ENCODE measurements at places on chromosomes 5 and 9.

GRCh38 chr5:177421062-177421798 is 5.2 kb upstream of the GRK6 start:
- no peak for DNase-seq

DNA sequence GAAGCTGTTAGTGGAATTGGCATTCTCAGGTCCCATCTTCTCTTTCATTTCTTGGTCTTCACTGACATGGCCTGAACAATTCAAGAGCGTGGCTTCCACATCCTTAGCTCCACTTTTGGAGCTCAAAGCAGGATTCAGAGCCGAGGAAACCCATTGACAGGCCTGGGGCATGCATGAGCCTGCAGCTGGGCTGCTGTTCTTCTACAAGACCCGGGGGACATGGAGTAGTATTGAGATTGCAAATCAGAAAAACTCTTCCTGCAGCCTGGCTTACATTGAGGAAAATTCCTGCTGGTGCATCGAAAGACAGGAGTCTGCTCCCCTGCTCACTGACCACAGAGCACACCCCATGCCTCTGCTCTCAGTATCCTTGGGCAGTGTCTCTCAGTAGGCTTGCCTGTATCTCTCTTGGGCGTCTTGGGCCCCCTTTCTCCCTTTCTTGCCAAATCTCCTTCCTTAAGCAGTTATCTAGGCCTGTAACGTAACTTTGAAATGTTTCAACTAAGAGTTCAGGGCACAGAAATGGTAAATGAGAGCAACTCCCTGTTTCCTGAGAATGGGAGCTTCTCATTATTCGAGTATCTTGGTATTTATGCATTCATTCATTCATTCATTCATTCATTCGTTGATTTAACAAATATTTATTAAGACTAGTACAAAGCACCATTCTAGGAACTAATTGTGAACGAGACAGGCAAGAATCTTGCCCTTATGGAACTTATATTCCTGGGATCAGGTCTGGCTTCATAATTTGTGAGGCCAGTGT is 603.6 kb upstream of the CLINT1 start:
- DNase-seq: no peak

DNA sequence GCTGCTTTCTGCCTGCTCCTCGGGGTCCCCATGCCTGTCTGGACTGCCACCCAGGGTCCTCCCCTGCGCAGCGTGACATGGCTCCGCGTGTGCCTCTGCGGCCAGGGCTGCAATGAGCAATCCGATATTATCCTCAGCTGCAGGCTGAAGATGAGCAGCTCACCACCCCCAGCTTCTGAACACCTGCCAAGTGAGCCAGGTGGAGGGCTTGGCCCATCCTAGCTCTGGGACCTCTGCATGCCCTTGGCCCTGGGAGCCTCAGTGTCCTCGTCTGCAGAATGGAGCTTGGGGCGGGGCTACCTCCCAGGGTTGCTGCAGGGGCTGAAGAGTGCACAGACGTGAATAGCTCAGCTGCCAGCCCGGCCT is 4.1 kb upstream of the MYMK start:
- no peak for DNase-seq

DNA sequence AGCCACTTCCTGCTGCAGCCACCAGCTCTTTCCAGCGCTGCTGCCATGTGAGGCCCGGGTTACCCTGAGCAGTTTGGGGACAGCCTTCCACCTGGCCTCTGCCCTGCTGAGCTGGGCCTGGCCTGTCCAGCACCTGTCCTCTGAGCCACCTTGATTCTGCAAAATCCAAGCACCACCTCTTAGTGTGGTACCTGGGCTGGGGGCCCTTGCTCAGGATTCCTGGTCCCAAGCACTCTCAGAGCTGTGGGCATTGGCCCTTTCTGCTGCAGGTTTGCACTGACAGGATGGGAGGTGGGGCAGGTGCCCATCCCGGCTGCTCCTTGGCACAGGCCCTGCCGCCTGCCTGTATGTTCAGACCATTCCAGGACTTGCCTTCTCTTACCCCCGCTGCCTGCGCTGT is 309.2 kb upstream of the IRX4 start:
- no peak for DNase-seq

DNA sequence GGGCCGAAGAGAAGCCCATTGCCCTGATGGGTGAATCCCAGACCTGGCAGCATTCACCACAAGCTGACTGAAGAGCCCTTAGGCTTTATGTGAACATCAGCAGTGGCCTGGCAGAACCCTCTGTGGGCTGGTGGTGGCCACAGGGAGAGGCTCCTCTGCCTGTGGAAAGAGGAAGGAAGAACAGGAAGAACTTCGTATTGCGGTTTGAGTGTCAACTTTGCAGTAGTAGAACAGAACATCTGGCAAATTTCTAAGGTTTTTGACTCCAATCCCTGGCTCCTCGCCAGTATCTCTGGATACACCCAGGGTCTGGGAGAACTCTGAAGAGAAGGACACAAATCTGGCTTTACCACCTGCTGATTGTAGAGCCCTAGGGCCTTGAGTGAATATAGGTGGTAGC is 356.4 kb upstream of the GRAMD2B start:
- no peak for DNase-seq

- DNase-seq: no peak
Observed at GRCh38 chr5:93741136-93741811, at the start of gene POU5F2. Gene POU5F2, minus strand, starts transcription at chr5:93741600. Its CDS starts 37 bp downstream, at chr5:93741563.

GRCh38 chr9:126695186-126695585 is 81.5 kb downstream of the LMX1B start:
- no peak for DNase-seq

- no peak for DNase-seq
Observed at GRCh38 chr9:110444911-110445310, 107.2 kb upstream of the TXNDC8 start.

DNA sequence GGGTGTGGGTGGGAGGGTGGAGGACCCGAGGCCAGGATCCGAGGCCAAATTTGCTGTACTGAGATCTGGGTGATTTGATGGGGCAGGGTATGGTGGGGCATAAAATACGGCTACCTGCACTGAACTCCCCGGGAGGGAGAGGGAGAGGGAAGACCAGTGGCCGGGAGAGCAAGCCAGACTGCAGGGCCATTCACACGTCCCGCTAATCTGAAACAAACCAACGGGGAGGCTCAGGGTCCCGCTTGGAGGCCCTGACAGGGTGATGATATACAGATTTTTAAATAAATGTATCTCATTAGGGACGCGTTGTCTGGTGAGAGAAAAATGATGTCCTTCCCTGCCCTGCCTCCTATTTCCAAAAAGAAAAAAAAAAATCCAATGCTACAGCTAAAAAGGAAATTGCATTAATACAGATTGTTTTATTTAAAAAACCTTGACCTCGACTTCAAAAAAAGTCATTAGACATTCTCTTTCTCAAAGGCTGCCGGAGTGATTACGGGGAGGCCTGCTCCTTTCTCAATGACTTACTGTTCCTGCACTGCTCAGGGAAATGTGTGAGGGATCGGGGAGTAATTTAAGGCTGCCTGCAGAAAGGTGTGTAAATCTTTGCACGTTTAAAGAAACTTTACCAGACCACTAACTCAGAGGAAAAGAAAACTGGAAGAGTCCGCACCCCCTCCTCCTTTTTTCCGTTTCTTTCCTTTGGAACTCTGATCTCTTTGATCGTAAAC is 11.5 kb upstream of the PRRX2 start:
- DNase-seq: no peak

DNA sequence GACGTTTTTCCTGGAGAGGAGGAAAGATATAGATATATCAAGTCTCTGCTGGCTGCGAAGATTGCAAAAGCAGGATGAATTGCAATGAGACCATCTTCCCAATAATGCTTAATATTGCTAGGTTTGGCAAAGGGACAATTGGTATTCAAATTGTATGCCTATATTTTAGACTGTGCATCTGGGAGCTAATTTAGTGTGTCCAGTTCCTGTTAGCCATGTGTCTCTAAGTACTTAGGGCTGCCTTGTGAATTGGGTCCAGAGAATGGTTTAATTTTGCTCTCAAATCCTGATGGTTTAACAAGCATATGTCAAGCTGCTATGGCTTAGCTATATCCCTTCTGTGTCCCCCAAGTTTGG is 97.6 kb upstream of the ZNF366 start:
- no peak for DNase-seq

GRCh38 chr5:7347377-7347776 is 48.6 kb upstream of the ADCY2 start:
- no peak for DNase-seq

DNA sequence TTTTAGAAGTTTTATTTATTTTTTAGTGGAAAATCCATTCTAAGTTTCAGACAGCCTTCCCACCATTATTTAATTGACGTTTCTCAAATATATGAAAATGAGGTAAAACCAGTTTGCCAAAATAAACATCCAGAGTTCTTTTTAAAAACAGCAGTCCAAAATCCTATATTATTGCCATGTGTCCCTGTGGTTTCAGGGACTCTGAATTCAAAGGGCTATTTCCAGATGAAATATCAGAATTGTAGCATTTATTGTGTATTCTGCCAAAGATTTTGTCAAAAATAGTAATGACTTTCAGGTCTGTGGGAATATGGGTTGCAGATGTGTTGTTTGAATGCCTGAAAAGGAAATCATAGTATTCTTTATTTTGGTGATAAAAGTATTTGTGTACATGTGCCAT is 41.6 kb downstream of the XRCC4 start:
- DNase-seq: no peak

DNA sequence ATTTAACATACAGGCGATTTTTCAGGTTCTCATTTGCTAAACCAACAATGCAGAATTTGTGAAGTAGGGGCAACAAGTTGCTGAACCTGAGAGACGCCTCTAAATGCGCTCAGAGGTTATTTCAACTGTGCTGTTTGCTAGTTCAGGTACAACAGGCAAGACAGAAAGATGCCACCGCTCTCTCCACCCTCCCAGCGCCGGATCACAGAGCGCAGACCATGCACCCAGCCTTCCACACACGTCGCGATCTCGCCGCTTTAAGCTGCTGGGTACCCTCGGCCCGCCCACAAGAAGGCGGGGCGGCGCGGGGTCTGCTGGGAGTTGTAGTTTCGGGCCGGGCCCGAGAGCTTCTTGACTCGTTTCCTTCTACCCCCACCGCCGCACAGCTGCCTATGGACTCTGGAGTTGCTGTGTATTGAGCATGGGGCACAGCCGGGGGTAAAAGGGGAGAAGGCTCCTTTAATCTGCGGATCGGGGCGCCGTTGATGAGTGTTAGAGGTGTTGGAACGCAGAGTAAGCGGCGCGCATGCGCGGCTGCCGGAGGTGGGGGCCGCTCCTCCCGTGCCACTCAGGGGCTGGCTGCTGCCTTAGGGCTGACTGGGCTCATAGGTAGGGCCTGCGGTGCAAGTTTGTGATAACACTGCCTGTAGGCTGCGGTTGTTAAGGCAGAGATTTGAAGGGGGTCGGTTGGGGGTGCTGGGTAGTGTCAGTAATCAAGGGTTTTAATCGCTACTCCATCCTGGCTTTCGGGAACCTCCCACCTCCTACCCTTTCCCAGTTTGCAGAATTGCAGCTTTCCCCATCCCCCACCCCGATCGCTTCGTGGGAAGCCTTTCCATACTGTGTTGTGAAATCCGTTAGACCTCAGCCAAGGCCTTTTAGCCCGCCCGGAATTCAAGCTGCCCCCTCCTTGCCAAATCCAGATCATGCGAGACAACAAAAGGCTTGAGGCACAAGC is 40.3 kb upstream of the ABCA1 start:
- peak; percentile 92 for DNase-seq

- DNase-seq: peak; percentile 15
Observed at GRCh38 chr5:446883-447263, 3.9 kb downstream of the EXOC3 start.

DNA sequence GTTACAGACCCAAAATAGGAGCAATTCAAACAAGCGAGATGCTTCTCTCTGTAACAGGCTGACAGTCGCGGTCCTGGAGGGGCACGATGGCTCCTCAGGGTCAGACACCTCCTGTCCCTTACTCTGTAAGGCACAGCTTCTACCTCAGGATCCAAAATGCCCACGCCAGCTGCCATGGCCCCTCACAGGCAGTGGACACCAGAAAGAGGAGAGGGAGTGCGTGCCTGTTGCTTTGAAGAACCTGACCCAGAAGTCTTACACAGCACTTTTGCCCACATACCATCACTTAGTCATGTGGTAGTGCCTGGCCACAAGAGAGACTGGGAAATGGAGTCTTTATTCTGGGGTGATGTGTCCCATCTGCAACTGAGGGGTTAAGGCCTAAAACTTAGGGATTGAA is 11.6 kb upstream of the ABL1 start:
- no peak for DNase-seq

DNA sequence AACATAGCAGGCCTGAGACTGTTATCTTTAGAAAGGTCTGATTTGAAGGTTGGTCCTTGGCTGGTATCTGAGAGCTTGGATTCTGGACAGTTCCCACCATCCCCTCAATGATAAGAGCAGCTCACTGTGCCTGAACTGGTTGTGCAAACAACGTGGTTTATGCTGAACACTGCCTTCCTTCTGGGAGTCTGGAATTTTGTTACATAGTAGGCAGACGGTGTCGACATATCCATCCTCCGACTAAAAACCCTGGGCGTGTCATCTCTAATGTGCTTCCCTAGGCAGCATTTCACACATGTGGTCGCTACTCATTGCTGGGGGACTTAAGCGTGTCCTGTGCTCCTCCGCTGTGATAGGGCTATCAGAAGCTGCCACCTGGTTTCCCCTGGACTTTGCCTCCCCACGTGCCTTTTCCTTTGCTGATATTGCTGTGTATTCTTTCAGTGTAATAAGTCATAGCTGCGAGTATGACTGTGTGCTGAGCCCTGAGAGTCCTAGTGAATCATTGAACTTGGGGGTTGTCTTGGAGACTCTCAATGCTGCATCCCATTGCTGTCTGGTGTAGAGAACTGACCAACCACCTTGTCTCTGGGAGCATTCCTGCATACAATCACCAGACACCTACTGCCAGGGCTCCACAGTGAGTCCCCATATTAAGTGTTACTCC is 119.1 kb upstream of the TBC1D2 start:
- DNase-seq: no peak

DNA sequence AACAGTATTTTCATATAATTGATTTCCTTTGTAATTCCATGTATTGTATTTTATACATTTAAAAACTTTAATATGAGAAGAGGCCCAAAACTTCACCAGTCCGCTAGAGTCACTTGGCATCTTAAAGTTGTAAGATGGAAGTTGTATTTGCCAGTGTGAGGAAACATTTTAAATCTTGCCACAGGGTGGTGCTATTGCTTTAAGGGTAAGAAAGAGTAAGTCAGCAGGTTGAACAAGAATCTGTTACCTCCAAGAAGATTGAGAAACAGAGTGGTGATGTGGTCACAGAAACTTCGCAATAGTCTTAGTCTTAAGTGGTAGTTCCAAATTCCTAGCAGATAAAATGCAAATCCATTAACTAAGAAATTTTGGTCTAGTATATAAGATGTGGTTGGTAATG is 39.8 kb upstream of the RANBP6 start:
- DNase-seq: peak; percentile 54

- DNase-seq: no peak
Observed at GRCh38 chr9:122176916-122177315, 17.2 kb downstream of the MORN5 start.

GRCh38 chr9:87389936-87390335 is 107.7 kb upstream of the DAPK1 start:
- DNase-seq: no peak

DNA sequence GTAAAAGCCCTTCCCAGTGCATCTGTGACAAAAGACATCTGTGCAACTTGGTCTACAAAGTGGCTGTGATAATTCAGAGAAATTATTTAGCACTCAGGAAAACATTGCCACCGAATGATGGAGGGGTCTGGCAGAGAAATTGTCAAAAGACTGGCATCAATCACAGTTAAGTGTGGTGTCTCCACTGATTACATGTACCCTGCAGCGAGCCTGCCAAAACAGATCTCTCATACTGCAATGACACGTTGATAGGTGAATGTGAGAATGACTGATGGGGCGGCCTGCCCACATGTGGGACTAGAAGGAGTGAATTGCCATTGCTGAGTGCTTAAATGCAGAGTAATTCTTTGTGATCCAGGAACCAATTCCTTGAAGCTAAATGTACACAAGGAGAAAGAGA is 136.4 kb upstream of the PCSK5 start:
- no peak for DNase-seq

GRCh38 chr9:6703898-6704639 is 53.7 kb upstream of the KDM4C start:
- peak; percentile 92 for DNase-seq
